Stimulated activated CD4-positive, alpha-beta T cell treated with anti-CD3 and anti-CD28 coated beads, Interleukin-2, amount 100 ng/mL, for 4 hours (primary cell): ENCODE measurements at places on chromosomes 6 and 20.

GRCh38 chr6:45036103-45036502 lies 292.0 kb upstream of the RUNX2 start:
- DNase-seq, result no peak

DNA sequence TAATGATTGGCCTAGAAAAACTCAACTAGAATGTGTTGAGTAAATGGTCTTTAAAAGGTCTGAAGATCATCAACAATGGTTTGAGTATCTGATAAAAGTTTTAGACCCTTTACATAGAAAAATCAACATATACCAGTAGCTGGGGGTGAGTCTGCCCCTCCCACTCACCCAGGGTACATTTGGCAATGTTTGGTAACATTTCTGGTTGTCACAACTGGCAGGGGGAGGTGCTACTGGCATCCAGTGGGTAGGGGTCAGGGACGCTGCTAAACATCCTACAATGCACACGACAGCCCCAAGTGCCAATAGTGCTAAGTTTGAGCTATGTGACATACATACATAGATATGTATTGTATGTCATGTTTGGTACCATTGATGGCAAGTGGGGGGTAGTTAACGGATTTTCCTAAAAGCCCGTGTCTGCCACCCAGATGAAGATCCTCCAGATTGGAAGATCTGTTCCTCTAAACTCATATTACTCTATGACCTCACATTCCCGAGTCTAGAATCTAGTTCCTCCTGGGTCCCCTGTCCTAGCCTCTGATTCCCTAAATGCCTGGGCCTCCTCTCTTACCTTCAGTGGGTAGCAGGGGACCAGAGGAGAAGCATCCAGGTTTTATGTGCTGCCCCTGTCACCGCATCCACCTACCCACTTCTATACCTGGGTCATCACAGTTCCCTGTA lies 2.5 kb upstream of the MMP9 start:
- DNase-seq, result no peak

DNA sequence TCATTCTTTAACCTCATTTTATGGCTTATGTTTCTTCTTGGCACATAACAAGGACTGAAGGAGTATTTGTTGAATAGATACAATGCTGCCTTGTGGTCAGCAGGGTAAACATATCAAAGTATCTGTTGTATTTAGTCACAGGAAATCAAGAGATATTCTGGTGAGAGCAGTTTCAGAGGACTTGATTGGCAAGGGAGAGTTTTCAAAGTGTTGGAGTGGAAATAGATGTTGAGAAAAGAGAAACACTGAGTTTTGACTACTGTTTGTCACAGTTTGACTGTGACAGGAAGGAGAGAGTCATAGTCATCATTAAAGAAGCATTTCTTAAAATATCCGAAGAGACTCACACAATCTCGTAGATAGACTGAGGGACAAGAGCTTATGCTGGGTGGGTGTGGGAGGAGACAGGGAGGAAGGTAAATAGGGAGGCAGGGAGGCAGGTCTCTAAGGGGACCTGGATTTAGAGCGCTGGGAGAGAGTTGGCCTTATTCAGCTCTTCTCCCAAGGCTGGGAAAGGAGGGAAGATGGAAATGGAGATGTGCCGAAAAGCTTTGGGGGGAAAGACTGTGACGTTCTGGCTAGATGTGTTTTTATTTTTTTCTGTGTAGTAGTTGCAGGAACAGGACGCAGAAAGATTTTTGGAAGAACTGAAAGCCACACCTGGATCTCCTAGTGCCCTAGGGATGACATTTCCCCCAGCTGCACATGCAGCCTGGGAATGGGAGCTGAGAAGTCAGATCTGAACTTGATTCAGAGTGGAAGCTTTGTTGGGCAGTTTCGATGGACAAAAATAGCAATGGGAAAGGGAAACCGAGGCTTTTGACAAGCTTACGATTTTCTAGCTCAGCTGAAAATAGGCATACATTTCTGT lies 65.0 kb upstream of the IFNGR1 start:
- no peak for DNase-seq

- no peak for DNase-seq
These were observed 67.4 kb downstream of the RWDD2A start for GRCh38 chr6:83260577-83260976.

- no peak for DNase-seq
These were observed 168.4 kb upstream of the CDYL start for GRCh38 chr6:4607793-4608192.

DNA sequence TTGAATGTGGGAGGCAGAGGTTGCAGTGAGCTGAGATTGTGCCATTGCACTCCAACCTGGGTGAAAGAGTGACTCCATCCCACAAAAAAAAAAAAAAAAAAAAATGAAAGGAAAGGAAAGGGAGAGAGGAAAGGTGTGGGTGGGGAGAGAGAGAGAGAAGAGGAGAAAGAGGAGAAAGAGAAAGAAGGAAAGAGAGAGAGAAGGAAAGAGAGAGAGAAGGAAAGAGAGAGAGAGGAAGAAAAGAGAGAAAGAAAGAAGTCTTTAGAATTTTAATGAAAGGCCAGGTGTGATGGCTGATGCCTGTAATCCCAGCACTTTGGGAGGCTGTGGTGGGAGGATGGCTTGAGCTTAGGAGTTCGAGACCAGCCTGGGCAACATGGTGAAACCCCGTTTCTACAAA lies 7.7 kb upstream of the BCAS4 start:
- no peak for DNase-seq

- no peak for DNase-seq
These were observed 67.6 kb upstream of the NFATC2 start for GRCh38 chr20:51610111-51610510.

GRCh38 chr6:26187981-26188635 lies 100.9 kb downstream of the HFE start:
- no peak for DNase-seq

DNA sequence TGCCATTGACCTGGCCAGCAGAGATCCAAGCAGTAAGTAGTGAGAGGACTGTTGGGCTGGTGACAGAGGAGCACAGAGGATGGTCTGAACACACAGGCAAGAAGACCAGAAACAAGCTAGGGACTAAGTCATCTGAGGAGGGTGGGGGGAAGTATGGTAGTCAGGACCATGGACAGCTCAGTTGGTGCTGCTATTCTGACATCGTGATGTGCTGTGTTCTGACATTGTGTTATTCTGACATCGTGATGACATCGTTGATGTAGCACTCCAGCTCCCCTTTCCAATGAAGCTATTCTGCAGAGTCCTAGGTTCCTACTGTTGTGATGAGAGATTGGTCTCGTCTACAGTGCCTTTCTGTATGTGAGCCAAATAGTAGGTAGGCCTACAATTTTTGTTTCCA lies 28.7 kb downstream of the CFAP206 start:
- DNase-seq, result peak; percentile 6

DNA sequence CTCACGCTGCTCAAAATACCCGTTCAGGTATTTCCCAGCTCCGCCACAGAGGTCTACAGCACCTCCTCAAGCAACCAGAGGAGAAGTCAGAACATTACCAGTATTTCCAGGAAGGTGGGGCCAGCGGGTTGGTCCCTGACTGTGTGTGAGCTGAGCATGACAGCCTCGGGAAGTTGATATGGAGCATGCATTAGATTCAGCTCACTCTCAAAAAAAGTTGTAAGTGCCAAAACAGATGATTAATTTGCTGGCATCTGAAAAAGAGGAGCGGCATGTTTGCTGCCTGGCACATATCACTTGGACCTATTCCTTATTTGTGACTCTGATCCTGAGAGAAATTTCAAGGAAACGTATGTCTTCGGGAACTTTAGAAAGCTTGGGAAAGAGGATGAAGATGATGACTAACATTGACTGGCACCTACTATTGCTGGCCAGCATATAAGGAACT lies 32.3 kb downstream of the ELOVL2 start:
- no peak for DNase-seq

DNA sequence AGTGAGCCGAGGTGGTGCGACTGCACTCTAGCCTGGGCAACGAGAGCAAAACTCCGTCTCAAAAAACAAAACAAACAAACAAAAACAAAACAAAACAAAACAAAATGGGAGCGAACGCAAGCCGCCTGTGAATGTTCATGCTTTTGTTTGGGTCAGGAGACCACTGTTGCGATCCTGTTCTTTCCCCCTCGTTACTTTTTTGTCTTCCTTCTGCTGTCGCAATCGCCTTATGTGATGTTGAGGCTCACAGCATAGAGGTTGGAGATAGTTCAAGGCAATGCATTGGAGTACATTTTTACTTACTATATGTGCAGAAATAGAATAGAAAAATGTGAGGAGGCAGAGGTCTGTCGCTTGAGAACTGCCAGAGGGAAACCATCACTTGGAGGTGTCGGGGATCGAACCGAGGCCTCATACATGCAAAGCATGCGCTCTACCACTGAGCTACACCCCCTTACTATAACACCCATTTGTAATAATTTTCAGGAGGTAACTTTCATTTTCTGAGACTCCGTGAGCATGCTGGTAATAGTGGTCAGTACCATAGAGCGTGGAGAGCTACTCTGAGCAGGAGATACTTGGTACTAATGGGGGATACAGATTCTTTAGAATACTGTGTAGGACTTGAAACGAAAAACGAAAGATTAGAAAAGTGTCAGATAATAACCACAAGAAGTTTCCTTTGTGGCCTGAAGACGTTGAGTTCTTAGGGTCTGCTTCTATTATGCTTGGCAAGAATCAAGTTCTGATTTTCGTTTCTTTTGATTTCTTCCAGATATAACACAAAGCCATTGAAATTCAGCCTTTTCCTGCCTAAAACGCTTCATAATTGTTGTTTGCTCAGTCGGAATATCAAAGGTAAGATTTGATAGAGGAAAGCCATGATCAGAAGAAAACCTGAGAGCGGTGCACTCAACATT lies 121.1 kb downstream of the TRIM27 start:
- no peak for DNase-seq

GRCh38 chr6:166561771-166562359 lies 24.6 kb downstream of the RAMACL start:
- no peak for DNase-seq

GRCh38 chr6:53983301-53983700 lies 127.9 kb upstream of the MLIP start:
- no peak for DNase-seq

DNA sequence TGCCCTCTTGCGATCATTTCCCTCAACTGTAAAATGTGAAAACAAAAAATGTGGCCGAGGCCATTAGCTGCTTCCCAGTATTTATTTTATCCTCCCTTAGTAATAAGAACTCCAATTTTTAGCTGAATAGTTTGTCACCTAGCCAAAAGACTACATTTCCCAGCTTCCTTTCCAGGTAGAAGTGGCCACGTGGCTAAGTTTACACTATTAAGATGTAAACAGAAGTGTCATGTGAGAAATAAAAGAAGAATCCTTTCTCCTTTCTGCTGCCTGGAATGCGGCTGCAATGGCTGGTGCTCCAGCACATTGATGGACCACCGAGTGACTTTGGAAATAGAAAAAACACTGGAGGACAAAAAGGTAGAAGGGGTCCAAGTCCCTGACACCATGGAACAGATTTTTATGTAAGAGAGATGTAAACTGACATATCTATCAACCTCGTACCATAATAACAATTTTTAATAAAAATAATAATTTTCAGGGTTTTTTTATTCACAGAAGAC lies 268.8 kb downstream of the PKHD1 start:
- DNase-seq, result no peak

DNA sequence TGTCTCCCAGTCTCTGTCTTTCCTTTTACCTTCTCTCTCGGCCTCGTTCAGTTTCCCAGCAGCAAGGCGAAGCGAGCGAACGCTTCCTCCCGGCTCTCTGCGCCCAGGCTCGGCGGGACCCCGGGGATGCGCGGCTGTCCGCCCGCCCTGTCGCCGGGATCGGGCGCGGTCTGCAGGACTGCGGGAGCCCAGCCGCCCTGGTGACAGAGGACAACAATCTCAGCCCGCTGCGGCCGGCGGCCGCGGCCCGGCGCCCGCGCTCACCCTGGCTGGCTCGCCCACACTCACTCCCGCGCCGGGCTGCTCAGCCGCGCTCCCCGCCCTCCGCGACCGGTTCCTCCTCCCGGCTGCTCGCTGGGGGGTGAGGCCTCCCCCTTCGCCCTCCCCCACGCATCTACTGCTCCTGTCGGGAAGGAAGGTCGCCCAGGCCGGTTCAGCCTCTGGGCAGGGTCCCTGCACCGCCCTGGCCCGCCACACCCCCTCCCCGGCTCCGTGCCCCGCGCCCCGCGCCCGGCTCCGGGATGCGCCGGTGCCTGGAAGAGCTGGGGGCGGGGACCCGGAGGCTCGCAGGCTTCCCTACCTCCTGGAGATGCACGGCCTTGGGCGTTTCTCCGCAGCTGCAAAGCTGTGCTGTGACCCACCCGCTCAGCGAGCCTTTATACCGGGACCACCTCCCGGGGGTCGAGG lies 410 bp downstream of the SYNE1 start:
- DNase-seq, result no peak

GRCh38 chr6:41386594-41386993 lies 51.2 kb downstream of the NCR2 start:
- no peak for DNase-seq

GRCh38 chr20:36572701-36573102 lies 695 bp upstream of the TGIF2 start:
- peak; percentile 69 for DNase-seq

- no peak for DNase-seq
These were observed 44.9 kb downstream of the SNX9 start for GRCh38 chr6:157867981-157868380.

GRCh38 chr6:20334334-20334733 lies 67.3 kb upstream of the E2F3 start:
- DNase-seq, result no peak

DNA sequence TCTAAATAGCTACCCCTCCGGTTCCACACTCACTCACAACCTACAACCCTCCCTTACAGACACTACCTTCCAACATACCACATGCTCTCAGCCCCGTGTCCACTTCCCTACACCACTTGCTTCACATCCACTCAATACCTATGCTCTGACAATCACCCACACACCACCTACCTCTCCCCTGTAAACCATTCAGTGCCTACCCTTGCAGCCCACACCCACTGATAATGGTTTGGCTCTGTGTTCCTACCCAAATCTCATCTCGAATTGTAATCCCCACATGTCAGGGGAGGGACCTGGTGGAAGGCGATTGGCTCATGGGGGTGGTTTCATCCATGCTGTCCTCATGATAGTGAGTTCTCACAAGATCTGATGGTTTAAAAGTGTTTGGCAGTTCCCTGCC lies 9.8 kb upstream of the ZNF343 start:
- DNase-seq, result no peak

DNA sequence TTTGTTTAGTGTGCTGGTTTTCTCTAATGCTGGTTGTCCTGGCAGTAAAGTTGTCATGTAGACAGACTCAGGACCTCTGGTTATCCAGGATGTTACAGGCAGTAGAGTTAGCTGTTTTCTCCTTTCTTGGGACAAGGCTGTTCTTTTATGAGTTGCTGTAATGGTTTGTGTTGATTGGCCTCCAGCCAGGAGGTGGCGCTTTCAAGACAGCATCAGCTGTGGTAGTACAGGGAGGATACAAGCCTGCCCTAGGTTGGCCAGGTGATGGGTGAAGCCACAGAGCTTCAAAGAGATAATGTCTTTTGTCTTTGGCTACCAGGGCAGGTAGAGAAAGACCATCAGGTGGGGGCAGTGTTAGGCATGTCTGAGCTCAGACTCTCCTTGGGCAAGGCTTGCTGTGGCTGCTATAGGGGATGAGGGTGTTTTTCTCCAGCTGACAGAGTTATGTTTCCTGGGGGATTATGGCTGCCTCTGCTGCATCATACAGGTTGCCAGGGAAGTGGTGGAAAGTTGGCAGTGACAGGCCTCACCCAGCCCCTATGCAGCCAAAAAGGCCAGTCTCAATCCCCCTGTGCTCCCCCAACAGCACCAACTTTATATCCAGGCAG lies 127.2 kb upstream of the TAB2 start:
- peak; percentile 29 for DNase-seq
